ENCODE measurements at places on chromosomes 7 and 10. TPM values are rescaled to one million over a fixed set of nuclear protein-coding genes. Genes with fewer than 3 reads are reported as not detected.
A peak's percentile ranks its signal among the peaks of the same experiment; 100 is the strongest.

GRCh38 chr7:36227223-36227622, 74.2 kb downstream of the EEPD1 start:
- no peak for DNase-seq

DNA sequence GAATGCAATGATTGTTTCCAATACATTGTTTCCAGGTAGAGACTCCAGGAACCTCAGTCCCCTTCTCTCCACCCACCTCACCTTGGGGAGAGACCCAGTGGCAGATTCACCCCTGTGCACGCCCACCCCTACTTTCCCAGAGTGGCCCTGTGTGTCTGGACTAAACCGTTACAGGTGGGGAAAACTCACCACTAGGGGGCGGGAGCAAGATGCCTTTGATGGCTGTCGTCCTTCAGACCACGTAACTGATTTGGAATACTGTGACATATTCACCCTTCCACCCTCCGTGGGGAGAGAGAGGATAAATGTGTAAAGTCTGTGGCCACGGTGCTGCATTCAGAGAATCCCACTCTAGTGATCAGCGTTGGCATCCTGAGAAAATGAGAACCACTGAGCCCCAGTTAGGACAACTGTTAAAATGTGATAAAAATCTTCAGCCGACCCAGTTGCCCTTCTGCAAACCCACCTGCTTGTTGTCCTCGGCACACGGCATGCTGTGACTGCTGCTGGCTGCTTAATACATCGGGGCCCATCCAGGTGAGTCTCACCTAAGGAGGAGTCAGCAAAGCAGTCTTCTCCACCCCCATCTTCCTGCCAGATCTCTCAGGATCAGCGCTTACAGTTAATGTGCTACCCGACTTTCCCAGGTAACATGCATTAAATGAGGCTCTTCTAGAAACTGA, 41.5 kb upstream of the NMT2 start:
- DNase-seq: peak; percentile 85

DNA sequence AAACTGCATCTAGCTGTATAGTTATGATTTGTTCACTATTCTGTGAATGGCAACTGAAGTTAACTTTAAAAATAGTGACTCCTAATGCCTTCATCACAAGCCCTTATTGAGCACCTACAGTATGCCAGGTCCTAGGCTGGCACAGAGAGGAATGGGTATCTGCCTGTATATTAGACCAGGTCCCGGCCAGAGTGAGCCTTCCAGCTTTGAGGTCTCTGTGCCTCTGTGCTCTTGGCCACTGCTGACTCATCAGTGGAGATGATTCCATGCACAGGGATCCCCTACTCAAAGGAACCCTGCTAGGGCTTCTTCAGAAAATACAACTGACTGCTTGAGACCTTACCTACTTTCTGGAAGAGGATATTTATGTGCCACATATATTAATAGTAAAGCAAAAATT, 118.4 kb downstream of the GFRA1 start:
- DNase-seq: no peak

- no peak for DNase-seq
Measured at GRCh38 chr7:10855583-10855982, 118.1 kb upstream of the PHF14 start.

- no peak for DNase-seq
Measured at GRCh38 chr7:46695051-46695708, 774.1 kb upstream of the IGFBP3 start.

DNA sequence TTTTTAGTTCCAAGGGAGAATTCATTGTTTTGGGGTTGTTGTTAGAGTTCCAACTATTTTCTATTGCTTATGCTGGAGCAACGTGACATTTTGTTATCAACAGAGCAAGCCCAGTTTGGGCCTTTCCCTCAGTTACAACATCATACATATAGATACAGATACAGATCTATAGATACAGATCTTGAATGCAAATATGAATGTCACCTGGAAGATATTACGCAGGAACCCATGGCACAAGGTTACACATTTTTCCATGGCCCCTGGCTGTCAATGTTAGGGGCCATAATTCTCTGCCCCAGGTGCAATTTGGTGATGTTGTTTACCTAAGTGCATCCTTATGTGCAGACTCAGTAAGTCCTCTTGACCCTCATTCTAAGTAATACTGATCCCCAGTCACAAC, 3.6 kb upstream of the PODXL start:
- DNase-seq: no peak

GRCh38 chr10:59625721-59626522, 83.7 kb downstream of the SLC16A9 start:
- DNase-seq: peak; percentile 60

DNA sequence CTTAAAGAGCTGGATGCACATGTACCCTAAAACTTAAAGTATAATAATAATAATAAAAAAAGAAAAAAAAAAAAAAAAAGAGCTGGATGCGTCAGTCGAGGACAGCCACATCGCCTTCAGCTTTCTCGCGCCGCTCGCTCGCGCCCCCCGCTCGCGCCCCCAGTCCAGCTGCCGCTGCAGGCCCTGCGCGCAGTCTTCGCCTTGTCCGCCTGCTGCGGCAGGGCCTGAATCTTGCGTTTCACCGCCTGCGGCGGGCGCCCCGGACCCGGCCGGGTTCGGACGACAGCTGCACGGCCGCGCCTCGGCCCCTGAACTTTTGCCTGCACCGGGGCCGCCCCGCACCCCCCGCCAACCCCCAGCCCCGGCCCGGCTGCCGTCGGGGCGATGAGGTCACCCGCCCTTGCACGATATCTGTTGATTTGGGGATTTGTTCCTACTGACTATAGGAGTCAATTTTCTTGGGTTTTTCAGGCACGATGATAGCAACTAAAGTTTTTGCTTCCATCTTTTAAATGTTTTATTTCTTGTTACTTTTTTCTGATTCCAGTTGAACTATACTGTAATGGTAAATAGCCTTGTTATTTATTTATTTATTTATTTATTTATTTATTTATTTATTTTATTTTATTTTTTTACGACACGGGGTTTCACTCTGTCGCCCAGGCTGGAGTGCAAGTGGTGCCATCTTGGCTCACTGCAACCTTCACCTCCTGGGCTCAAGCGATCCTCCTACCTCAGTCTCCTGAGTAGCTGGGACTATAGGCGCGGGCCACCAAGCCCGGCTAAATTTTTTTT, 33.5 kb upstream of the CPN1 start:
- DNase-seq: no peak

GRCh38 chr10:122001698-122002097, 12.7 kb downstream of the TACC2 start:
- DNase-seq: no peak

DNA sequence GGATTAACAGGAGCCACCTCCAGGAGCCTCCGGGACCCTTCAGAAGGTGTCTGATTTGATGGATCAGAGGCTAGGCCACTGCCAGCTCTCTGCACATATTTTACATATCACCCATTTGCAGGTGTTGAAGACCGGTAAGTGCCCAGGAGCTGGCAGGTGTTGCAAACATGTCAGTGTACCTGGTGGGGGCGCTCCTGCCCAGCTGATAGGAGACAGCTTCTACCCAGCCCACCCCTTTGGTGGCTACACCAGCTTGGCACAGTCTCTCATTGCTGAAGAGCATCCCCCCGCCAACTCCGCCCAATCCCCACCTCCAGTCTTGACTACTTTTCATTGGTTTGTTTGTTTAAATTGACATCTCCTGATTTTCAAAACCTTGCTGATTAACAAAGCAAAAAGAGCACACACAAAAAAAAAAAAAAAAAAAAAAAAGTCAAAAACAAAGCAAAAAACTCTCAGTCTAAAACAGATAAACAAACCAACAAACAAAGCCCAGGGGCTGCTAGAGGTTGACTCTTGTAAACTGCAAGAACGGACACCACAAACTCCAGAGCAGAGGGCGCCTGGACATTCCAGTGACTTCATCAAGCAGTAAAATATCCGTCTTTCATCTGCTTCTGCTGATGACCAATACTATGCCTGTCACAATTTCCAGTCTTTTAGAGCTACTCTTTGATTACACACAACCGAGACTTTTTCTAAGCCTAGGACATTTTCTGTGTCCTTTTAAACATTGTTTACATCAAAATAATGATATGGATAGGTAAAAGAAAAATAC, 275.3 kb downstream of the NRG3 start:
- DNase-seq: peak; percentile 82

- no peak for DNase-seq
Measured at GRCh38 chr7:41870461-41871138, 167.7 kb upstream of the INHBA start.

DNA sequence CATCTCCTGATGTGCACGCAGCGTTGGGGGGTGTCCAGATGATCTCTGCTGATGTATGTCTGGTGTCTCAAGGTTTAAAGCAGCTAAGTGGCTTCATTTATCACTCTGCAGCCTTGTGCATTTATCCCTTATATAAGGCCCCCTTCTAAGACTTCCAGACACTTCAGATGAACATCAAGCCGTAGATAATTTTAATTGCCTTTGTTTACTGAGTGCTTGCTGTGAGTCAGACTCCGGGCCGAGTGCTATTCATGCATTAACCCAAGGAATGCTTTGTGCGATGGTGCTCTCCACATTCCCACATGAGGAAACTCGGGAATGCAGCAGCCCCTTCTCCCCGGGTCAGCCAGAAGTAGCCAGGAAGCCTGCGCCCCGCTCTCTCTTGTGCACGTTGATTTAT, 328.6 kb upstream of the COBL start:
- DNase-seq: no peak

DNA sequence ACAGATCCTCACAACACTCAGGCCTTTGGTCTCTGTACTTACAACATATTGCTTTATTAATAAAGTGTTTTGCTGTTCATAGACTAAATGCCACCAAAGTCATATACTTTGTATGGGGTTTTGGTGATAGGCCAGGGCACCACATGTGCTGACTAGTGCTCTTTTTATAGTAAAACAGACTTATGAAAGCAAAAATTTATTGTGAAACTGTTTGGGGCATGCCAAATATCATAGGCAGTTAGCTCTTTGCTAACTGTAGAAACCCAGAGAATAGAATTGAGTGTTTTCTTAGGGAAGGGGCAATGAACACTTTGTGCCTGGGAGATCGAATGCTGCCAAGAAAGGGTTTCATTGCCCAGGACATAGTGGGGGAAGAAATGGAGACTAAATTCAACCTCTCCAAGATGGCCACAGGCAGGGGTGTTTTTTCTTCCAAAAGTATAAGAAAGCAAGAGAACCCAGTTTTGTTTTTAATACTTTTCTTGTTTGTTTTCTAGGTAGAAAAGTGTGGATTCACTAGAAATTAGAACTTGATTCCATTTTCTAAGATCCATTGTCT, 142.7 kb downstream of the TRIL start:
- no peak for DNase-seq

DNA sequence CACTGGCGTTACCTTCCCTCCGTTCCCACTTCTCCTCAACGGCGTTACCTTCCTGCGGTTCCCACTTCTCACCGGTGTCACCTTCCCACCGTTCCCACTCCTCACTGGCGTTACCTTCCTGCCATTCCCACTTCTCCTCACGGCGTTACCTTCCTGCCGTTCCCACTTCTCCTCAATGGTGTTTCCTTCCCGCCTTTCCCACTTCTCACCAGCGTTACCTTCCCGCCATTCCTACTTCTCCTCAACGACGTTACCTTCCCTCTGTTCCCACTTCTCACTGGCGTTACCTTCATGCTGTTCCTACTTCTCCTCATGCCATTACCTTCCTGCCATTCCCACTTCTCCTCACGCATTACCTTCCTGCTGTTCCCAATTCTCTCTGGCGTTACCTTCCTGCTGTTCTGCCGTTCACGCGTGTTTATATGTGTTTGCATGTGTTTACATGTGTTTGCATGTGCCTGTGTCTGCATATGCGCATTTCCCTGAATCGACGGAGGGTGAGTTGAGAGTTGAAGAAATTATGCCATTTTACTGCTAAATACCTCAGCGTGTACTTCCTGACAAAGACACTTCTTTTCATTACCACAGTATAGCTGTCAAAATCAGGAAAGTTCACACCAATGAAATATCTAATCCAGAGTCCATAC, 23.2 kb upstream of the CFAP46 start:
- DNase-seq: no peak

DNA sequence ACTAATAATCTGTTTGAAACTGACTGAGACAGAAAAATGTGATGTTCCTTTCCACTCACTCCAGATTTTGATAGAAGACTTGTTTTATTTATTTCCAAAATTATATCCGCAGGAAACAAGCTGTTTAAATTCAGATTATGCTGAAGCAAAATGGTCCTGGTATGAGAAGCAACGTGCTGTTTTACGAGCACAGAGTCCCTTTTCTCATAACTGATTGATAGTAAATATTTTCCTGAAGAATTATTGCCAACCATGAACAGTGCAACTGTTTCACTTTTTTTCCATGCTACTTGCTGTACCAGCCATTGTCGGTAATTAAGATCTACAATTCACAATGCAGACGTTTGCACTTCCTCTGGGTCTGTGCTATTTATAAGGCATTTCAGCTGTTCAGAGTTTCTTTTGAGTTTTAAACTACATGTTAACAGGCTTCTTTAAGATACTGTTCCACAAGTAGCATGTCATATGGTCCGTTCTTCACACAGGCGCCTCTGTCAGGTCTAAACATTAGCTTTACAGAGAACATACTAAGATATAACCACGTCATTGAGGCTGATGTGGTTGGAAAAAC, 103.8 kb downstream of the POLL start:
- DNase-seq: no peak

GRCh38 chr7:2820508-2820934, 23.6 kb downstream of the GNA12 start:
- DNase-seq: no peak

- DNase-seq: peak; percentile 83
Measured at GRCh38 chr7:32942415-32943251, 14.6 kb upstream of the FKBP9 start.

DNA sequence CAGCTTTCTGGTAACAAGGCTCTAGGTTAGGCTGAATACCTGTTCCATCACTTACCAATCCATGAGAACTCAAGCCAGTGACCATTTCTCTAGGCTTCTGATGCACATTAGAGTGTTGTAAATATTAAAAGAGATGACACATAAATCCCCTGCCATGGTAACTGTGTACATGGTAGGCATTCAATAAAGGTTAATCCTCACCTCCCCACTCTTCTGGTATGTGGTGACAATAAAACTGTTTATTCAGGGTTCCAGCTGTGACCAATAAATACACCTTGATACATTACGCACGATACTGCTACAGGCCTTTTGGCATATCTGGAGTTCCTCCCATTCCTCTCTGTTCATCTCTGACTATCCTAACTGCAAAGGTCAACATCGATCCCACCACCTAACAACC, 171.9 kb downstream of the SRPK2 start:
- no peak for DNase-seq

CAV2 gene
- 35.5 TPM for total RNA-seq

RBM20 gene
- 1.0 TPM for total RNA-seq

NXPH1 gene
- total RNA-seq: not detected

SCART1 gene
- total RNA-seq: 0.36 TPM

CFAP69 gene
- 1.8 TPM for total RNA-seq

NPFFR1 gene
- not detected for total RNA-seq

LAMB1 gene
- total RNA-seq: 453 TPM

FAM149B1 gene
- 24.8 TPM for total RNA-seq

PIK3AP1 gene
- total RNA-seq: 9.0 TPM

ADIRF gene
- total RNA-seq: not detected

PAX2 gene
- 17.4 TPM for total RNA-seq

SLC4A2 gene
- total RNA-seq: 115 TPM

ASIC3 gene
- total RNA-seq: 3.4 TPM

GARIN1A gene
- 4.3 TPM for total RNA-seq

All from endothelial cell (in vitro differentiated cells).